ENCODE measurements at places on chromosomes 2 and 18. TPM values are rescaled to one million over a fixed set of nuclear protein-coding genes. Genes with fewer than 3 reads are reported as not detected.

The MC4R gene
- not detected for total RNA-seq

The EGR4 gene
- total RNA-seq, result not detected

The ADAM23 gene
- total RNA-seq, result 28.9 TPM

The NOL4 gene
- not detected for total RNA-seq

The SOX11 gene
- 0.03 TPM for total RNA-seq

The TRIM54 gene
- total RNA-seq, result 0.10 TPM

The GKN1 gene
- total RNA-seq, result not detected

The KCNG2 gene
- not detected for total RNA-seq

The SULT1C2 gene
- total RNA-seq, result 0.23 TPM

The KCNIP3 gene
- total RNA-seq, result 0.65 TPM

The UNC80 gene
- total RNA-seq, result not detected
